ENCODE measurements at places on chromosomes 16 and 17.

DNA sequence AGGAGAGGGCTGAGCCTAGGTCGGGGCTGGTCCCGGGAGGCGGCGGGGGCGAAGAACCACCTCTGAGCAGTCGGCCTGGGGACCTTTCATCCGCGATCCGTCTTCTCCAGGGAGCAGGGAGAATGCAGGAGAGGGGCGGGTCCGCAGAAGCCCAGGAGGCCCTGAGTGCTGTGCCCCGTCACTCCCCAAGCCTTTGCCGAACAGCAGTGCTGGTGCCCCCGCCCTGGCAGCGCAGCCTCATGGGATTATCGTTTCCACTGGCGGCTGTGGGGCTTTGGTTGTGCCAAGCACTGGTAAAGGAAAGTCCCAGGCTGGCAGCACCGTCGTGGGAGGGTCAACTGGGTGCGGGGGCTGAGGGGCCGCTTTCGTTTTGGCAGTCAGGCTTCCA is 631 bp downstream of the TBL3 start:
- no peak for DNase-seq

DNA sequence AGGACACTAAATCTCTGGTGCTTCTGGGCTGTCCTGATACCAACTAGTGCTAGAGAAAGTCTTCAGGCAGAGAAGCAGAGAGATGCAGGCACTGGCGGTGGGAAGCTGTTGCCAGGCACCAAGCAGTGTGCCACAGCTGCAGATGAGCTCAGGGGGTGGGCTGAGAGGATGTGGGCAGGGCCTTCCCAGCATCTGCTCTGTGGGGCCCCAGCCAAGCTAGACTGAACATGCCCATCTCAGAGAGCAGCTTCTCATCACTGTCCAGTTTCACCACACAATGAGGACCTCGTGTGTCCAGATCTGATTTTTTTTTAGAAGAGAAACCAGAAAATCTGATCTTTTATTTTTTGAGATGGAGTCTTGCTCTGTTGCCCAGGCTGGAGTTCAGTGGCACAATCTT is 17.1 kb downstream of the PSKH1 start:
- peak; percentile 84 for DNase-seq

DNA sequence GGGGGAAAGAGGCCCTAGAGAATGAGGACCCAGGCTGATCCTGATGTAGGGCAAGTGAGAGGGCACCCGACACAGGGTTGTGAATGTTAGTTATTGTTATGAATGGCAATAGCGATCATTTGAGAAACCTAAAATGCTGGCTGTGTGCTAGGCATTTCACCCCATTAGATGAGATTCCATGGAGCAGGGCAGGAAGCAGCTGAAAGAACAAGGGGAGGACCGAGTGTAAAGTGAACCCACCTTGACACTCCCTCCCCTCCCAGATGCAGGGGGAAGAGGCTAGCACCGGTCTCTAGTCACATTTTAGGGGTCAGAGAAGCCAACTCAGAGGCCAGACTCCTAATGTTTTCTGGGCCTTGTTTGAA is 553 bp upstream of the CORO6 start:
- no peak for DNase-seq

GRCh38 chr17:12395733-12396354 is 269.8 kb upstream of the MYOCD start:
- no peak for DNase-seq

DNA sequence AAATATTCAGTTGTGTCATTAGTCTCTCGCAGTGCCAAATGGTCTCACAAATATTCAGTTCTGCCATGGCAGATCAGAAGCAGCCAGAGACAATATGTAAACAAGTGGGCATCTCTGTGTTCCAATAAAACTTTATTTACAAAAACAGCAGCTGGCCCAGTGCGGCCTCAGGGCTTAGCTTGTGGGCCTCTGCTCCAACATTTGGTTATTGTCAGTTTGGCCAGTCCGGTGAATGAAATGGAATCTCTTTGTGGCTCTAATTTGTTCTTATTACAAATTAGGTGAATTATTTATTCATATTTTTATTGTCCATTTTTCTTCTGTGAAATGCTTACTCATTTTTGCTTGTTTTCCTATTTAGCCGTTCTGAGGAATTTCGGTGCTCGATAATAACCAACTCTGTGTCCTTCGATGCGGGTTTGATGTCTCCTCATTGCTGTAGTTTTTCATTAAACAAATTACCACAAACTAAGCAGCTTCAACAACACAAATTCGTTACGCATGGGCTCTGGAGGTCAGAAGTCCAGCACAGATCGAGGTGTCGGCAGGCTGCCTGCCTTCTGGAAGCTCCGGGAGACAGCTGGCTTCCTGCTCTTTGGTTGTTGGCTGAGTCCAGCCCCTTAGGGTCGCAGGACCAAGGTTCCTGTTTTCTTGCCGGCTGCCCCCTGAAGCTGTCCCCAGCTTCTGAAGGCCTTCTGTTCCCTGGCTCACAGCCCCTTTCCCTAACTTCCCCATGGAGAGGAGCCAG is 4.1 kb upstream of the SLC38A10 start:
- DNase-seq: no peak

DNA sequence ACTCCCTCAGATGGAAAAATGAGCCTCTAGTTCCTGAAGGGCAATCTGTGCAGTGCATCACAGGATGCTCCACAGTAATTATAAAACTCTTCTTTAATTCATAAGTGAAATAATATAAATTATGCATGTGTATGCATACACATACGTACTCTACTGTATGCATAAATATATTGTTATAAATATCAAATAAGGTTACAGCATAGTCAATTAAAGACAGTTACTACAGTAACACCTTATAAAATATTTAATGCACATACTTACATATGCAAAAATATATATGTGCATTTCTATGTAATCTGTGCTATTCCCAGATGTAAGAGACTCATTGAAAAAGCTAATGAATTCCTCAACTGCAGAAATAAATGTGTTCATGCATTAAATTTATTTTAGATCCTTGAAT is 1515.1 kb downstream of the CDH11 start:
- DNase-seq: no peak

DNA sequence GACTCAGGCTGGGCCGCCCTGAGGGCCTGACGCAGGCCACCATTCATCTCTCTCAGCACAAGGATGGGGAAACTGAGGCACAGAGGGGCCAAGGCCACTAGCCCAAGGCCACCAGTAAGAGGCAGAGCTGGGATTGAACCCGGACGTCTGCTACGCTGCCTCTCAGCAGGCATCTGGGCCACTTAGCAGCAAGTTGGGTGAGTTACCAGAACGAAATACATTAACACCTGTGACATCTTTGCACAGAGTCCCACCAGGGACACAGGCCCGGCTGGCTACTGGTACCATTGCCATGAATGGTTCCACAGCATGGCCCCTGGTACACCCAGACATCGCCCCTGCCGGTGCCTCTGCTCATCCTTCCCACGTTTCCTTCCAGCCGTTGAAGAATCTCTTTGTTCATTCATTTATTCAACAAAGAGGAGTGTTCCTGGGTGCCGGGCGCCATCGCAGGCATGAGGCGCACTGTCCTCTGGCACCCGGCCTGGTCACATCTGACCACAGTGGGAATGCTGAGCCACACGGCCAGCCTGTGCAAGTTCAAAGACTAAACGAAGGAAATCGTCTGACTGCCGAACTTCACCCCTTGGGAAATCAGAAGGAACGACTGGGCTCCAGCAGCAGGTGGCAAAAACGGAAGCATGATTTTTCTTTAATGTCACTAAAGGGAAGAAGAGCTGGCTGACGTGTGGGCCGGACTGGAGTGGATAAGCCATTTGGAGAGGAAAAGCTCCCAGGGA is 7.4 kb upstream of the ZNF469 start:
- DNase-seq: no peak

DNA sequence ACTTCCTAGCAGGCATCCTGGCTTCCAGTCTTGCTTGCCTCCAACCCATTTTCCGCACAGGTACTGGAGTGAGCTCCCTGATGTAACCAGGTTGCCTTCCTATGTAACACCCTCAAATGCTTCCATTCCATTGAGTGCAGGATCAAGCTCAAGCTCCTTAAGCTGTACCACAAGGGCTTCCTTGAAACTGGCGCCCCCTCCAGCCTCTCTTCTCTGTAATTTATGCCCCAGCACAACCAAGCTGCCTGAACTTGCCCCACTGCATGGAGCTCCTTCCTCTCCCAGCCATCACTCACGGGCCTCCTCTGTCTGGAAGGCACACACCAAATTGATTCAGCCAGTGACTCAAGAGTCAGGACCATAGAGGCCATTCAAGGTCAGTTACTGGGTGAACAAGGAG is 234.8 kb upstream of the RPL38 start:
- no peak for DNase-seq

DNA sequence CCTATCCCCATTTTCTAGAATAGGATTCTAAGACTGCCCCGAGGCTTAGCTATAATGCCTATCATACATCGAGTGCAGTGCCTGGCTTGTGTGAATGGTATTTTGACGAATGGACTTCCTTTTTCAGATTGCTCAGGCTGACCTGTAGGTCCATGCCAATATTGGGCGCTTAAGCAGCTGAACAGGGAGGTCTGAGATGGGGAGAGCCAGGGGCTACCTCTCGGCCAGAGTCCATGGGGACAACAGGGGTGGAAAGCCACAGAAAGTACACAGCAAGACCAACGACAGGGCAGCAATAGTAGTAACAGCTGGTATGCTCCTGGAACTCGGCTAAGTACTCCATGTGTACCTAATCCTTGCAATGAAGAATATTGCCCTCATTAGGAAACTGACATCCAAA is 91.7 kb upstream of the WSCD1 start:
- no peak for DNase-seq

DNA sequence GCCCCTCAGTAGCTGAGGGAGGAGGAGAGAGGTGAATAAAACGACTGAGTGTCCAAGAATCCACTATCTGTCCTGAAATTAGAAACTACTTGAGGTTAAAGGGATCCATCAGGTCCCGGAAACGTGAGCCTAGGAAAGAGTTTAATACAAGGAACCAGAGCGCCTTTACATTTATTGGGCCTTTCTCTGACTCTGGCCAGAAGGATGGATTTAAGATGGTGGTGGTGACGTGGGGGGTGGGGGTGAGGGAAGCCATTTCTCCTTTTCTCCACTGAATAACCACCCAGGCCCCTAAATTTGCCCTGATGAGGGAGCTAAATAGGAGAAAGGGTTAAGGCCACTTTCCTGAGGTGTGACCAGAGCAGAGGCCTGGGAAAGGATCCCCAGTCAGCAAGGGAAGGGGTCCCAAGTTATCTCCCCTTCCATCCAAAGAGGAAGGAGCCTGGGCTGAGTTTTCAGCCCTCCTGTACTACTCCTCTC is 1.0 kb upstream of the HOXB9 start:
- no peak for DNase-seq

DNA sequence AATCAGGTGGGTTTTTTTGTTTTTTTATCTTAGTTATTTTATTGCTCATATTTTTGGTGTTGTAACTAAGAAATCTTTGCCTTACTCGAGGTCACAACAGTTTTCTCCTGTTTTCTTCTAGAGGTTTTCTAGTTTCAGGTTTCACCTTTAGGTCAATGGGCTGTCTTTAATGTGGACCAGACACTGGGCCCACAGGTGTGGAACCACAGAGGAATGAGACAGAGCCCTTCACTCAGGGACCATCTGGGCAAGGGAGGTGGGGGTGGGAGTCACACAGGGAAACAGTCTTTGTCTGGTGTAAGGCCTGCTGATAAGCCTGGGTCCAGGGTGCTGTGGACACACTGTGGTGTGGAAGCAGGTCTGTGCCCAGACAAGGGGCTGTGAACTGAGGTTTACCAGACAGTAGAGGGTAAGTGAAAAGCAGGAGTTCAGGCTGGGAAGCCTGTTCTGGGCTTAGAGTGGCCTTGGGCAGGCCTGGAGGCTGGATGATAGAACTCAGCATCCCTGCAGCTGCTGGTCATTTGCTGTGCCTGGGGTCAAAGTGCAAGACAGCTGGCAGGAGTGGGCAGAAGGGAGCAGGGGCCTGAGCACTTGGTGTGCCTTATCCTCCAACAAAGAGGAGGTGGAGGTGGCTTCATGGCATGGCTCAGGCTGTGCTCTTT is 75.6 kb downstream of the SPECC1 start:
- DNase-seq: no peak

GRCh38 chr16:62392698-62393097 is 356.5 kb upstream of the CDH8 start:
- no peak for DNase-seq

DNA sequence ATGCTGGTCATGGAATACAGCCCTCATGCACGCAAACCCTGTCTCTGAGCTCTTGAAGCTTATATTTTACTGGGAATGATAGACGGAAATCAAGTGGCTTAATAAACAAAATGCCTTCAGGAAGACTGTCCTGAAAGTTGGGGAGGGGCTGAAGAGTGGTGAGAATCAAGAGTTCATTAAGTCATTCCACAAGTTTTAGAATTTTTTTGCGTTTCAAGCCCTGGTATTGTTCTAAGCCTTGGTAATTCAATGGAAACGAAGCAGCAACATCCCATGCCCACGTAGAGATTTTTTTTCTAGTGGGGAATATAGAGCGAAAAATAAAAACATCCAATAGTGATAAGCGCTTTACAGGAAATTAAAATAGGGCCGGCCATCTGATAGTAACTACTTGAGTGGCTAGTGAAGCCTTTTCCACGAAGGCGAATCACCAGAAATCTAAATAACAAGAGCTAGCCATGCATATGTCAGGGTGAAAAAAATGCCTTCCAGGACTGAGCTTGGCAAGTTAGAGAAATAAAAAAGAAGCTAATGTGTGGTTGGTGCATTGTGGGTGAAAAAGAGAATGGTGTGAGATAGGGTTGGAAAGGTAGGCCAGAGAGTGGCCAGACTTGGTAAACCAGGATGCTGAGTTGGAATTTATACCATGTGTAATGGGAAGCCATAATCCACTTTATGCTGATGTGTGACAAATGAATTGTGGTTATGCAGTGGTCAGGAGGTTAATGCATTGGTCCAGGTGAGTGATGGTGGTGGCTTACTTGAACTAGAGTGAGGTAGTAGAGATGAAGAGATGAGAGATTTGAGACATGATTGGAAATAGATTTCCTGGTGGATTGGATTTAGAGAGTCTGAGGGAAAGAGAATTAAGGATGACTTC is 772 bp downstream of the PFAS start:
- no peak for DNase-seq

DNA sequence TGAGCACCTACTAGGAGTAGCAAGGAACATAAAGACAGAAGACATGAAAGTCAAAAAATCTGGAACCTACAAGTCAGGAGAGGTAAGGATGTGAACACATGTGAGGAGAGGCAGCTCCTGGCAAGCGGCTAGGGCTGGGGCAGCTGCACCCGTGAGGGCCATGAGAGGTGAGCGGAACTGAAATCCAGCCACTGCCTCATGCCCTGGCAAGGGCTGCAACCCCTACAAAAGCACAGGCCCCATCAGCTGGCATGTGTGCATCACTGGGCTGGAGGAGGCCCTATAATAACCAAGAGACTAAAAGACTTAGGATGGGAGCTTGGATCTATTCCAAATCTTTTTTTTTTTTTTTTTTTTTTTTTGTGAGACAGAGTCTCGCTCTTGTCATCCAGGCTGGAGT is 40.3 kb upstream of the ERN1 start:
- no peak for DNase-seq

- DNase-seq: no peak
These were observed 34.9 kb downstream of the NUP93 start for GRCh38 chr16:56764835-56765234.

- peak; percentile 79 for DNase-seq
These were observed 3.6 kb downstream of the ZNF267 start for GRCh38 chr16:31876951-31877828.

All from AG10803 (cell line).